ELR (cell line): ENCODE measurements at places on chromosomes 16 and 17.

DNA sequence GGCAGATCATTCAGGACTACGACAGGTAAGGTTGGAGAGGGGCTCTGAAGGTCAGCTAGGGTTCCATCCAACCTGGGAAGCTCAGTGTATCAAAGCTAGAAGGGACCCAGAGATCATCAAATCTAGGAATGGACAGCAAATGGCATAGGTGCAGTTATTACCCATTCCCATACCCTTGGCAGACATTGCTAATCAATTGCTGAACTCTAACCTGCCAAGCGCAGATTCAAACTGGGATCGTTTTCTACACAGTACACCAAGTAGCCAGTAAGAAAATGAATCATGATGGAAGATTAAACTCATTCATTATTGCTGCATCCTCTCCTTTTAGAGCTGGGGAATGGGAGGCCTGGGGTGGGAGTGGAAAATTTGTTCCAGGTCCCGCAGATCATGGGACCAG is 33.6 kb downstream of the CPNE2 start:
- DNase-seq, result no peak

GRCh38 chr17:30600830-30601494 is 123.8 kb downstream of the GOSR1 start:
- peak; percentile 45 for DNase-seq

DNA sequence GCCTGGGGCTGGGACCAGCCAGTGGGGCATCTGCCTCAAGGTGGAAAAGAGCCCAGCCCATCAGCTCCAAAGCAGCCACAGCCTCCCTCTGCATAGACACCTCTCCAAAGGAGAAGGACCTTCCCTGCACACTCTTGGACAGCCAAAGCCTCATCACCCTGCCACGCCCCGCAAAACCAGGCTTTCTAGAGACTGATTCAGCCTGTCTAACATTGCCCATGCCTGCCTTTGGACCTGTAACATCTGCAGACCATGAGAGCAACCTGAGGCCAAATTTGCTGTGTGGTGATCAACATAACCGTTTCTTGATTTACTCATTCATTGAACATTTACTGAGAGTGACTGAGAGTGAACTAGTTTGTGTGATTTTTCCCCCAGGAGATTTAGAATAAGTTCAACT is 219.7 kb upstream of the HSBP1 start:
- DNase-seq, result no peak

DNA sequence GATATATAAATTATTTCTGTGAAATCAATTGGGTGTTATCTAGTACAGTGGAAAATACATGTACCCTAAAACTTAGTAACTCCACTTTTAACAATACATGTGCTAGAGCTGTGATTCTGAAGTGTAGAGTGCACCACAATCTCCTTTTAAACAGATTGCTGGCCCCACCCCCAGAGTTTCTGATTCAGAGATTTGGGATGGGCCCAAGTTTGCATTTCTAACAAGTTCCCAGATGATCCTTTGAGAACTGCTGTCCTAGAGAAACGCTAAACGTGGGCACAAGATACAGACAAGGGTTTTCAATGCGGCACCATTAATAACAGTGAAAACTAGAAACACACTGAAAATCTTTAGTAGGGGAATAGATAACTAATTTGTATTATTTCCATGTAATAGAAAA is 49.2 kb downstream of the NXPH3 start:
- DNase-seq, result no peak

DNA sequence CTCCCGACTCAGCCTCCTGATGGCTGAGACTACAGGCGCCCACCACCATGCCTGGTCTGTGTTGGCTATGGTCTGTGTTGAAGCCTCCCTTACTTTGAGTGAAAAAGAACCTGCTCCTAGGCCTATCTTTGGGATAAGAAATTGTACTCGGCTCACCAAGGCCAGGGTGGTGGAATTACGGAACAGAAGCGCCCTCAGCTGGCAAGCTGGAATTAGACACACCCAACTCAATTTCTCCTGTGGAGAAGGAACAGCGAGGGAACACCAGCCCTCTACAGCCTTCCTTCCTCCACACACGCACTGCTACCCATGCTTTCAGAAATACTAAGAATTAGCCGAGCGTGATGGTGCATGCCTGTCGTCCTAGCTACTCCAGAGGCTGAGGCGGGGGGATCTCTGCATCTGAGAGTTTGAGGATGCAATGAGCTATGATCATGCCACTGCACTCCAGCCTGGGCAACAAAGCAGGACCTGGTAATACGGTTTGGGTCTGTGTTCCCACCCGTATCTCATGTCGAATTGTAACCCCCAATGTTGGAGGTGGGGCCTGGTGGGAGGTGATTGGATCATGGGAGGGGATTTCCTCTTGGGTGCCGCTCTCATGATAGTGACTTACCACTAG is 40.1 kb upstream of the RBBP6 start:
- peak; percentile 62 for DNase-seq

DNA sequence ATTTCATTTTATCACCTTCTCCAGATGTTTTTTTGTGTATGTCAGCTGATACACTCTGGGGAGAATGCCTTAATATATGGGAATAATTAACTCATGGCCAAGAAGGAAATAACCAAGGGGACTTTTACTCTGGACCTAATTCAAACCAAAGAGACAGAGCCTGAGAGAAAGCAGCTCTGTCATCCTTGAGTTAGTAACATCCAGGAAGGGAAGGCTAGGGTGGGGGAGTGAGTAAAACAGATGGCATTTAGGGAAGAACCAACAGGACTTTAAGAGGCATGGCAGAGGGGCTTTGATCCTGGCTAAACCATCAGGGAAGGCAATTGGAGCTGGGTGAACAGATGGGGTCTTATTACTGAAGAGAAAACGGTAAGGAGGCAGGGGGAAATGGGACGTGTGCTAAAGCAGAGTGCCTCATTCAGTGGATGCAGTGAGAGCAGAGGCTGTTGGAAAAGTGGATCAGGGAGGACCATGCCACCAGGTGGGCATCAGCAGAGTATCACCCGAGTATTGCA is 2.5 kb upstream of the SMPD3 start:
- DNase-seq, result peak; percentile 16

- DNase-seq, result no peak
Measured at GRCh38 chr16:3075523-3075915, 10.1 kb downstream of the IL32 start.

DNA sequence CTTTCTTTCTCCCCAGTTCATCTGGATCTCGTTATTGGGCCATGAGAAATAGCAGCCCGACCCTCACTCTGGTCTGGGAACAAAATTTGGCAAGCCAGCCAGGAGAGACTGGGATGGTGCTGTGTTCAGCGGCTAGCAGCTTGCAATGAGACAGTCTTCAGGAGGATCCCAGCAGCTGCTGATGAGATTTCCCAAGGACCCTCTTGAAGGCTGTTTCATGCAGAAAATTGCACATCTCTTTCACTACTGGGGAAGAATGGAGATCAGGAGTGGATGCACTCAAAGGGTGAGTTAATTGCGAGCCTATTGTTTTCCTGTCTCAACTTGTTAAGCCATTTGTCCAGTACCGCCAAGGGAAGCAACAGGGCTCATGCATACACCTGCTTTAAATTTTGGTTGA is 5.5 kb upstream of the COIL start:
- no peak for DNase-seq

- no peak for DNase-seq
Measured at GRCh38 chr16:27718201-27719105, 168.5 kb downstream of the KATNIP start.

DNA sequence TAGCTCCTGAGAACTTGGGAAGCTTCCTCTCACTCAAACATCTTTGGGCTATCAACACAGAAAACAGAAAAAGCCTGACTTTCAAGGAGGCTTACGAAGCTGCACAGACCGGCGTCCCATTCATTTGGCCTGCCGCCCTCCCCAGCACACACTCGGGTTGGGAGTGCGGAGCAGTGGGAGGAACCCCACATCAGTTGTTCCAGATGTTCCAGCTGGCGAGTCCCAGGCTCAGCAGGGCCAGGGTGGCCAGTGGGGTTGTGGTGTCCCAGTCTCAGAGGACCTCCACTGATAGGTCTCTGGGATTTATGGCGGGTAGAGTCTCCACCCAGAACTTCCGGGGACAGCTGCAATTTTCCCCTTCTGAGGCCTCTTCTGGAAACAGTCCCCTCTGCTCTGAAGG is 43.1 kb upstream of the DLX4 start:
- no peak for DNase-seq

GRCh38 chr17:69098625-69099024 is 37.9 kb upstream of the ABCA9 start:
- DNase-seq, result no peak
